Epithelial cell of esophagus (primary cell): ENCODE measurements at places on chromosomes 2 and 18.

GRCh38 chr2:188332619-188333018, 40.9 kb downstream of the GULP1 start:
- DNase-seq, result no peak

DNA sequence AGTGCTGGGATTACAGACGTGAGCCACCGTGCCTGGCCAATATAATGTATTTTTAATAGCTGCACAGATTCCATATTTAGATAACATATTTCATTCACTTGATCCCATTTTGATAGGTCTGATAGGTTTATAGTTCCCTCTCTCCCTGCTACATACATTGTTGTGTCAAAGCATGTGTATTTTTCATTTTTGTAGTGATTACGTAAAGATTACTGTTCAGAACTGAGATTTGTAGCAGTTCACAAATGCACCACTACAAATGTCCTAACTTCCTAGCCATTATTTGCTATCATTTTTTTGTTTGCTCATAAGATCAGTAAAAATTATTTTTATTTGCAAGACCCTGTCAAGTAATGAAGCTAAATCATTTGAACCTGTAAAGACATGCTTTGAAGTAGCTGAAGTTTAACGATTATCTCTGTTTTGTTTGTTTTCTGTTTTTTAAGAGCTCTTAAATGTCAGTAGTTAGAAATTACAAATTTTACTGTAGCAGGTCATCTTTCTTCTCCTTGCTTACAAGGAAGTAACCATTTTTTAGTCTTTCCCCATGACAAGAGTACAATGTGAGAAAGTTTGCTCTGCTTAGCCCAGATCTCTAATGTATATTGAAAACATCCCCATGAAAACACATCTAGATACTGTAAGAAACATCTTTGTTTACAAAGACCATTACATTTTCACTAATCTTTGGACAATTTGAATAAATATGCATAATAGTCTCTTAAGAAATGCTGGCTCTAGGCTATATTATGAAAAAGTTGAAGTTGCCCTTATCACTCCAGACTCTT, 54.1 kb downstream of the EML4 start:
- no peak for DNase-seq

DNA sequence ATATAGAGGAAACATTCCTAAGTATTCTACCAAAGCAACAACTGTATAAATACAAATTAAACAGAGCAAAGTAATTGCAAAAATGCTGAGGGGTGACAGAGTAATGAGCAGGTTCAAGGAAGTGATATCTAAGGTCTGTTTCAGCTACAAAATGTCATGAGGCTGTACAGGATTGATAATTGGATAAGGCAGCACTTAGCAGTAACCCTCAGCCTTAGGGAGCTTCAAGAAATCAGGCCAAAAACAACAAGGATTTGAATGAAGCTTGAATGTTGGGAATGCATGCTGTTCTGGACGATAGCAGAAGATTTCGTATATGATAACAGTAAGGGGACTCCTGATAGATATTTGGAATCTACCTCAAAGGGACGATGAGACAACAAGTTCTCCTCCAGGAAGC, 142.0 kb upstream of the MMADHC start:
- DNase-seq, result no peak

DNA sequence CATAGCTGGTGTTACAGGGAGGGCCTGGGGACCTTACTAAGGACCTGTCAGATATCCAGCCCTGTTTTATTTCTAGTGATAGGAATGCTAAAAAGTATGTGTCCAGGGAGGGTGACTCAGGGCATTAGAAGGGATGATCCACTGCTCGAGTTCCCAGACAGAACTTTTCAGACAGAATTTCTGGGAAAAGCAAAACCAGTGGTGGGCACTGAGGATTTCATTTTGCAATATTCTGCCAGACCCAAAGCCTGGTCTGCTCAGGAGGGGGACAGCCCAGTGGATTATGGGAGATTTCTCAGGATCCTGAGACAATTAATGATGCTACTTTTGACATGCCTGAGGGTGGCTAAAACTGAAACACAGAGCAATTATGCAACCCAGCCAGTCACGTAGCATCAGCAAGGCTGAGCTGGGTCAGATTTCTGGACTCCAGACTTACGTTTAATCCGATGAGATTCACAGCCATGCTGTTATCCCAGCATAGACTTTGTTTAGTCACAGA, 4.7 kb upstream of the KCNE4 start:
- peak; percentile 35 for DNase-seq
